ENCODE measurements at places on chromosomes 7 and 10.

GRCh38 chr10:133309720-133310398, 1.1 kb downstream of the ZNF511 start:
- no peak for DNase-seq

DNA sequence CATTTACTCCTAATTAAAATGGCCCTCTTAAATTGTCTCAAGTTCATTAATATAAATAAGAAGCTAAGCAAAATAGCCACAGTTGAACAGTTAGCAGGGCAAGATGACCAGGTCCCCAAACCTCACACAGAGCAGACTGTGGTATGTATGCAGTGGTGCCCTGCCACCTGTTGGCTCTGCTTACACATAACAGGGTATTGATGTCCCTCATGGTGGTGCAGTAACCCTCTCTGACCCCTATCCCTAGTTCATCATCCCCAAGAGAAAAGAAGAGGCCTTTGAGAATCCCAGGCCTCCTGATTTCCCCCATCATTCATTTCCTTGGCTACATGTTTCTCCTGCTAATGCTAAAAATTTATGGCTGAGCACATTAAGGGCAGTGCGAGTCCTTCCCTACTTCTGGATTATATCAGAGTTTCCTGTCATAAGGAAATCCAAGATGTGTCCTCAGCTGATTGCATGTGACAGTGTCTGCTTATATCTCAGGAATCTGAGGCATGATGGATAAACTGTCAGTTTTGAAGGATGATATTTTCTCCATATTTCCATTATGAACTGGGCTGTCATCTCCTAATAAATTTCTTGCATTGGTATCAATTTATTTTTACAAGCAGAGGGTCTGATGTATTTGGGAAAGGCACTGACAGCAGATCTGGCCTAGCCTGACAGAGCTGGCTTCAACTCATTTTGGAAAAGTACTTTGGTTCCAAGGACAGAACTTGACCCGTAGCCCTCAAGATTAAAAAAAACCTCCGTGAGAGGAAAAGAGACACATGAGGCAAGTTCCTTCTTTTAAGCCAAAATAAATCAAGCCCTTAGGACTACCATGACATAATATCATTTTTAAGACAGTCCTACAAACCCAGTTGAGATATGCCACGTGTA, 880.6 kb downstream of the LRMDA start:
- DNase-seq, result no peak

DNA sequence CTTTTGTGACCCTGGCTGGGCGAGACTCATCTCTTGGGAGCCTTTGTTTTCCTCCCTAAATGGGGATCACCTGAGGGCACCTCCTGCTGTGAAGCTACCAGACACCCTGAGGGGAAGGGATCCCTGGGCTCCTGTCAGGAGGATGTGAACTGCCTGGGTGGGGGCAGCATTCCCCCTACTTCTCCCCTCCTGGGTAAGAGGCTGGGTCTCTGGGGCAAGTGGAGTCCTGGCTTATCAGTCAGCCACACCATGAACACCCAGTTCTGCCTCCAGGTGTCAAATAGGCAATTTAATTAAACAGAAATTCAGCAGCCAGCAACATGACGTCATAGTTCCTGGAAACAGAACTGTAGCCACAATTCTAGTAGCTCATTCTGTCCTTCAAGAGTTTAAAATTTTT, 97.7 kb upstream of the RET start:
- no peak for DNase-seq

- no peak for DNase-seq
Measured at GRCh38 chr7:5693529-5693928, 87.9 kb downstream of the RNF216 start.

- DNase-seq, result no peak
Measured at GRCh38 chr10:112258407-112258806, 24.8 kb upstream of the TECTB start.

GRCh38 chr7:104933521-104933988, 80.5 kb upstream of the KMT2E start:
- no peak for DNase-seq

- DNase-seq, result no peak
Measured at GRCh38 chr10:131437556-131438475, 126.3 kb upstream of the TCERG1L start.

DNA sequence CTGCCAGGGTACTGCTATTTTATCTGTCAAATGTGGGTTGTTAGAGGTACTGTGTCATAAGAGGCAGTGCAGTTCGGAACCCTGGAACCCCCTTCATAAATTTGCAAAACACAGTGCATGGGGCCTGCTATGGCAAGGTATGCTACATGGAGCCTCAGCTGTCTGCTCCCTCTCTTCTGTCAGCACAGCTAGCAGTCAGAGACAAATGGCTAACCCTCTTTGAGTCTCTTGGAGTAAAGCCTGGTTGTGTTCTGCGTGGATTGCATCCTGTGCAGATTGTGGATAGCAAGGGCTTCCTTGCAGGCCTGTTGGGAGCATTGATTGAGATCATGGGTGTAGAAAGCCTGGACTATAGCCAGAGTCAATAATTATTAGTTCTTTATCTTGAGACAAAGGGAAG, 397.8 kb downstream of the AUTS2 start:
- DNase-seq, result no peak

- DNase-seq, result no peak
Measured at GRCh38 chr7:70654979-70655378, 477.0 kb upstream of the GALNT17 start.

GRCh38 chr10:3774814-3775695, 10.0 kb downstream of the KLF6 start:
- no peak for DNase-seq

DNA sequence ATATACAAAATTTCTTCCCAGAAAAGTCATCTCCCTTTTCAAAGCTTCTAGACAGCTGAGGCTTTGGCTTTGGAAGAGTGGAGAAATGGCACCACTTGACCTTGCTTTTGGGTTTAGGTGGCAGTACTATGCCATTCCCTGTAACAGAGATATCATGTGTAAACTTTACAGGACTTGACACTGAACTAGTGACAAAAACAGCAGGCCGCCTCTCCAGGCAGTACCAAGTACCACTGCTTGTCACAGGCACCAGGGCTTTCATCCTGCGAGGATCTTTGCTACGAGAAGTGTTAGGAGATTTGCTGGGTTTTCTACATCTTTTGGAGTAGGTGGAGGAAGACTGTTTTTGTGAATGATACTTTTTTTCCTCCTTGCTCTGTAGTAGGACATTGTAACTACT, 32.6 kb upstream of the ANLN start:
- no peak for DNase-seq

GRCh38 chr10:62095181-62096122, 173.2 kb downstream of the RTKN2 start:
- no peak for DNase-seq

GRCh38 chr10:59741583-59741982, 11.7 kb downstream of the MRLN start:
- no peak for DNase-seq

DNA sequence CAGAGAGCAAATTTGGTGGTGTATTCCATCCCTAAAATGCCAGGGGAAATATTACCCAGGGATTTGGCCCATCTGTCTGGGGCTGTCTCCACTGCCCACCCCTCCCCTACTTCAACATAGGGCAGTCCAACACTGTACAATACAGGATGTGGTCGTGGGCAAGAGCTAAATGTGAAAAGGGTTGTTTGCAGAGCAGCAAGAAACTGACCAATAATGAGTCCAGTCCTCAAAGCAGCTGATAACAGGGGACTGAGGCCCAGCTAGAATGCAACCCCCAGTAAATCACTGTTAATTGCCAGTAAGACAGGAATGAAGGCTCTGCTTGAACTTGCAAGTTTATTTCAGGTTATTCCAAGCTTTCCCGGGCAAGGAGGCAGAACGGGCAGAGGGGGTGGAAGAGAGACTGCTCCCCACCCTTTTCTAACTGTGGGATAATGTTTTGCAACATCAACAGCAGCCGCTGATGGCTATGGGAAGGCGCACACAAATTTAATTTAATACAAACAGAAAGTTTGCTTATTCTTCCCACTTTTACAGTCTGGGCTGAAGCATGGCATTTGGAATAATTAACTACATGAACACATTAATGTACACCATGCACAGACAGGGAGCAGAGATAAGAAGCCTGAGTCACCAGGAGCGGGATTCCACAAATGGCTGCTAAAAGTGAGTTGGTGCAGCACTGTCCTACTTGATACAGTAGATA, 36.8 kb downstream of the AFAP1L2 start:
- DNase-seq, result no peak

- DNase-seq, result no peak
Measured at GRCh38 chr10:79979310-79979975, 30.5 kb upstream of the SFTPD start.

- no peak for DNase-seq
Measured at GRCh38 chr10:72690071-72690755, 1.7 kb upstream of the MCU start.

GRCh38 chr7:74579800-74580685, 77.5 kb upstream of the GTF2I start:
- DNase-seq, result no peak

DNA sequence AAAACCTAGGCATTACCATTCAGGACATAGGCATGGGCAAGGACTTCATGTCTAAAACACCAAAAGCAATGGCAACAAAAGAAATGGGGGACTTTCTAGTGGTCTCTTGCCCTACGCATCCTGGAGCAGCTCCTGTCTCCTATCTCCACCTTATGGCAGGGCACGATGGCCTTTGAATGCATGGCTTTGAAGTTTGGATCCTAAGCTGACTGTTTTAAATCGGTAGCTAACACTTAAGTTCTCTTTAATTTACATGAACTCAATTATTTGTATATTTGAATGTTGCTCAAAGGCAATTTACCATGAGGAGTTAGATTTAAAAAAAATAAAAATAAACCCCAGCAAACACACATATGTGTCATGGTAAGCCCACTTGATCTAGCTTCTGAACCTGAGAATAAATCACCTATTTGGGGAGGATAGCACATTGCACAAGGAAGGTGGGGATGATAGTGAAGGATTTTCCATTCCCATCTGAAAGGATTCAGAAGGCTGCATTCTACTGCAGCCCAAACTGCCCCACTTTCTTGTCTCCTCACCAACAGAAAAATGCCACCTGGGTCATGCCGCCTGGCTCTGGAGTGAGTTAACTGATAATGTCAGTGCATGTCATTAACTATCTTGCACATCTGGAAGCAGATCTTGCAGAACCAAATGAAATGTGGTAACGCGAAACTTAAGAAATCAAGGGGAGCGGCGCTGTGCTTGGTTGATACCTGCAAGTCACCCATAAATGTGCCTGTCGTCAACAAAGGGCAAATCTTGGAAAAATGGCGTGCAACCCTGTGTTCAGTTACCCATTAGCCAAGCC, 12.4 kb downstream of the KLF6 start:
- no peak for DNase-seq

Measured in stimulated activated naive CD4-positive, alpha-beta T cell treated with Interleukin-2 at 50 U/mL for 16 hours (primary cell).